ENCODE measurements at places on chromosomes 11 and 22. TPM values are rescaled to one million over a fixed set of nuclear protein-coding genes. Genes with fewer than 3 reads are reported as not detected.

Gene MMP7
- total RNA-seq: not detected

Gene SOX10
- not detected for total RNA-seq

Gene P2RY6
- total RNA-seq: not detected

Gene HIC2
- 3.3 TPM for total RNA-seq

Gene OR5B17
- not detected for total RNA-seq

Gene SLC37A2
- total RNA-seq: 1.6 TPM

Gene ASPHD2
- 1.2 TPM for total RNA-seq

Gene MTFP1
- total RNA-seq: 2.0 TPM

Gene SPON1
- total RNA-seq: under 0.01 TPM

Gene CARD18
- not detected for total RNA-seq

Gene OR10G4
- total RNA-seq: not detected

Gene OR52I1
- total RNA-seq: not detected

Gene PANX2
- 0.52 TPM for total RNA-seq

Gene AQP11
- 3.9 TPM for total RNA-seq

Gene C22orf31
- not detected for total RNA-seq

Gene SYNGR1
- 5.4 TPM for total RNA-seq

Gene CD6
- not detected for total RNA-seq

Gene MYRF
- total RNA-seq: 0.16 TPM

Gene SCN3B
- total RNA-seq: under 0.01 TPM

Gene CARNS1
- total RNA-seq: 0.16 TPM

Gene APLNR
- total RNA-seq: not detected

Gene GLB1L2
- not detected for total RNA-seq

Gene CASP4
- 107 TPM for total RNA-seq

Gene DTX4
- total RNA-seq: 1.9 TPM

Gene FXYD6
- total RNA-seq: 0.32 TPM

Gene LRRC10B
- total RNA-seq: not detected

Gene C1QTNF5
- total RNA-seq: 6.9 TPM

Gene MOV10L1
- 1.1 TPM for total RNA-seq

Gene GRAP2
- not detected for total RNA-seq

Gene OR52I2
- total RNA-seq: not detected

Gene MS4A12
- total RNA-seq: not detected

Gene C11orf42
- total RNA-seq: not detected

Gene TOB2
- 12.4 TPM for total RNA-seq

Gene BDNF
- total RNA-seq: 4.6 TPM

Gene OR10A2
- not detected for total RNA-seq

Gene OR5P2
- total RNA-seq: not detected

Gene EXPH5
- total RNA-seq: 1.5 TPM

Gene CCDC81
- total RNA-seq: 0.26 TPM

Gene DRICH1
- total RNA-seq: 0.17 TPM

Gene HTR3A
- total RNA-seq: not detected

Gene TYR
- not detected for total RNA-seq

Gene RIMBP3B
- total RNA-seq: under 0.01 TPM

Gene IL17REL
- not detected for total RNA-seq
